ENCODE measurements at places on chromosomes 7 and 10.

GRCh38 chr10:99435986-99436638 lies 5.7 kb upstream of the GOT1 start:
- peak; percentile 52 for DNase-seq

DNA sequence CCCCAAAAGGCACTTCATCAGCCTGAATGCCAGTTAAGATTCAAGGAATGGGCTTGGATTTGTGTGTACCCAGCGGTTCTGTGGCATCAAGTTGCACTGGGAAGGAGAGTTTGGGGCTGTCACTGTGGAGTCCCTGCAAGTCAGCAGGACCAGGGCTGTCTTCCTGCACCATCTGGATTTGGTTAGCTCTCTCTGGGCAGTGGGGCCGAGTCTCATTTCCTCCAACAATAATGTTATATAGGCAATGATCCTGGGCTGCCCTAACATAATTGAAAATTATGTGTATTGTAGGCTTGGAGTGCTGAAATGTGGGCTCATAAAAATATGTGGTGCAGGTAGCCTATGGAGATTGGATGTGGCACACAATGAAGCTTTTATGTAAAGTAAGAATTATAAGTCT lies 87.2 kb downstream of the TCF7L2 start:
- DNase-seq = peak; percentile 50

DNA sequence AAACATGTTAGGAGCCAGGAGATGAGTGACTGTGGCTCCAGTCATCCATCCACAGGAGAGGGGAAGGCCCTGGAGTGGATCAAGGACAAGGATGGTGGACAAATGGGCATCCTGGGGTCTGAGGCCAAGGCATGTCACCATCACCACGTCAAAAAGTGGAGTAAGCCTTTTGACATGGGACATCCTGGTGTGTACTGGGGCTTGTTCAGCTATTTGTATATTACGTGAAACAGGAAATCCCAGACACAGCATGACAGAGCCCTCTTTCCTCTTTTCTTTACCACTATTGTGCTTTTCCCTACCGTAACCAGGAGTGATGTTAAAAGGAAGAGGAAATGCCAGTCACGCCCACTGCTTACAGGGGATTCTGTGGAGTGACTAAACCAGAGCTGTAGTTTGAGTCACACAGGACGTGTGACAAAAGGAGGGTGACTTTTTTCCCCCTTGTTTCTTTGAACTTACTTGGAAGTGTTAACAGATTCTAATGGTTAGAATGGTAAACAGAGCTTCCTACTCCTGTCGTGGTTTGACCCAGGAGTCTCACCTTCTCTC lies 15.4 kb downstream of the ACSL5 start:
- peak; percentile 13 for DNase-seq

DNA sequence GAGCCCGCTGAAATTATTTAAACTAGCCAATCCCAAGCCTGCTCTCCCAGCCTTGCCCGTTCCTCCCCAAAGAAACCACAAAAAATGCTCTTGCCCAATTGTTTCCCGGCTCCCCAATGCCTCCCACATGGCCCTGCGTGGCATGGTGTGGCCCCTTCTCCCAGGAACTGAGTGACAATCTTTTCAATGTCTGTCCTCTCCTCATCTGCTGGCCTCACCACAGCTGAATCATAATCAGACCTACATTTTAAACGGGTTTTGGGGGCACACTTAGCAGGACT lies 201.5 kb downstream of the PRPF18 start:
- no peak for DNase-seq

- DNase-seq = no peak
Observed at GRCh38 chr7:110061387-110061786, 1029.5 kb upstream of the LRRN3 start.

DNA sequence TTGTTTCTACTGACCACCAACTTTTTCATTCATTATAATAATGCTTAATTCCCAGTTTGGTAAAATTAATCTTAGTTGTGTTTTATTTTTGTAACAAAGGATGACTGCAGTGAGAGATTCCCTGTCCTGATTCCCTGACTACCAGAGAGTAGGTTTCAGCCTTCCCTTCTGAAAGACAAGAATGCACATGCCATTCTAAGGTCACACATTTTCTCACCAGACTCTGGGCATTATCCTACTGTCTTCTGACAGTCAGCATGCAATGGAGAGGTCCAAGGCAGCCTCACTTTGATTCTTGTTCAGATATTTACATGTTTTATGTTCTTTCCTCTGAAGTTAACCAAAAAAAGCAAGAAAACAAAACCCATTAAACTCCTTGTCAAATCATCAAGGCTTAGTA lies 372.7 kb upstream of the CDC14C start:
- no peak for DNase-seq

DNA sequence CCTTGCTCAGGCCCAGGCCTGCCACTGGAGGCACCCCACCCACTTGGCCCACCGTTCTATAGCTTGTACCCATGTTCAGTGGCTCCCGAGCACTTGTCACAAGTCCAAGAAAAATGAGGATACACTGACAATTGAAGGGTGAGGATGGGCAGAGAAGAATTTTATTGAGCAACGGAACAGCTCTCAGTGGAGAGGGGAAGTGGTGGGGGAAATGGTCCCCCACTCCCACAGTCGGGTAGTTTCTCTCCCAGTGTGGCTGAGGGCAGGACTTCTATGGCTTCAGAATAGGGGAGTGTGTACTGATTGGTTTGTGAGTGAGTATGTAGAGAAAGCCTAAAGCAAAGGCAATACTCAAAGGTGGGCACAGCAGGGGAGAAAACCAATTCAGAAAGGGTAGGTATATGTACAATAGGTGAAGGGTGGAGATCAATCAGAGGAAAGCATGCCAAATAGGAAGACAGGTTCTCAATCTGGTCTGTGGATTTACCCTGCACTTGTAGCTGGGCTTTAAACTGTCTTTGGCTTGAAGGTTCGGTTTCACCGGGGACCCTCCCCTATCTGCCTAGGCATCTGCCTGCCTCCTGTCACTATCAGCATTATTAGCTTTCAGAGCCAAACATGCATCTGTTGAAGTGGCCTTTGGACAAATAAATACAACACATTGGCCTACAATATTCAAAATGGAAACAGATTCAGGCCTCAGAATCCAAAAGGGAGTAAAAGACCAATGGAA lies 8.9 kb upstream of the TSPAN13 start:
- DNase-seq = no peak

DNA sequence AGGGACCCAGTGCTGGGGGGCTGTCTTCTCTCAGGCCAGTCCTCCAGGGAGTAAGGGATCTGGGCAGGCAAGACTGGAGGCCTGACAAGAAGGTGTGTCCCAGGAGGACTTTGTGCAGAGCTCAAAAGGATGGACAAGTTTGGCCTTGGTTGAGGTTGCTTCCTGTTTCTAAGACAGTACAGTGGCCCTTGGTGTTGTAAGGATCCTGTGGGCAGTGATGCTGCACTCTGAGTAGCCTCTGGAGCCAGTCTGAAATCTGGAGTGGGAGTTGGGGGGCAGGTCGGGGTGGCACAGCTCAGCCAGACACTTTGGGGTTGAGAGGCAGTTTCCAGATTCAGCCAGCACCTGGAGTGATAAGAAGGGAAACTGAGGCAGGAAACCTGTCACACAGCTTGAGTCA lies 139.2 kb upstream of the ZMIZ1 start:
- no peak for DNase-seq

- DNase-seq = no peak
Observed at GRCh38 chr10:71432956-71433767, 36.4 kb downstream of the CDH23 start.

DNA sequence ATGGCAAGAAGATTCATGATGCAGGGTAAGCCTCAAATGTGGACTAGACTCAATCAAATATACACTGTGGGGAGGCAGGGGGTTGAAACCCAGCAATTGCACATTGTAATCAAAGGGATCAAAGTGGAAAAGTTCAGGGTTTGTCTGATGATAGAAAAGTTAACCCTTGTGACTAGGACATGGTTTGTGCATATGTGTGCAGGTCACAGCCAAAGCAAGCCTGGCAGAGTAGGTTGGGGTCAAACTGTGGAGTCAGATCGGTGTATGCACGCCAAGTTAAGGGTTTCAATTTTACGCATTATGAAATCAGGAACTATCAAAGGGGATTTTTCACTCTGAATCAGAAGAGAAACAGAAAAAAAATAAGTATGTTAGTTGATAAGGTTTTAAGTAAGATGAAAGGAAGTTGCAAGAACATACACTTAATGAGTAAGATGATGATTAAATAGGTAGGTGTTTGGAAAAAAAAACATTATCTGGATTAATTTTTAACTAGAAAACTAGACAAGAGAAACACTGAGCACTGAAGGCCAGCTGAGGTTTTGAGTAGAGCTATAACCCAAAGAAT lies 188.3 kb downstream of the DGKB start:
- DNase-seq = no peak

- DNase-seq = no peak
Observed at GRCh38 chr7:118846977-118847376, 622.5 kb downstream of the ANKRD7 start.

- no peak for DNase-seq
Observed at GRCh38 chr10:130968511-130968910, 343.0 kb downstream of the TCERG1L start.

DNA sequence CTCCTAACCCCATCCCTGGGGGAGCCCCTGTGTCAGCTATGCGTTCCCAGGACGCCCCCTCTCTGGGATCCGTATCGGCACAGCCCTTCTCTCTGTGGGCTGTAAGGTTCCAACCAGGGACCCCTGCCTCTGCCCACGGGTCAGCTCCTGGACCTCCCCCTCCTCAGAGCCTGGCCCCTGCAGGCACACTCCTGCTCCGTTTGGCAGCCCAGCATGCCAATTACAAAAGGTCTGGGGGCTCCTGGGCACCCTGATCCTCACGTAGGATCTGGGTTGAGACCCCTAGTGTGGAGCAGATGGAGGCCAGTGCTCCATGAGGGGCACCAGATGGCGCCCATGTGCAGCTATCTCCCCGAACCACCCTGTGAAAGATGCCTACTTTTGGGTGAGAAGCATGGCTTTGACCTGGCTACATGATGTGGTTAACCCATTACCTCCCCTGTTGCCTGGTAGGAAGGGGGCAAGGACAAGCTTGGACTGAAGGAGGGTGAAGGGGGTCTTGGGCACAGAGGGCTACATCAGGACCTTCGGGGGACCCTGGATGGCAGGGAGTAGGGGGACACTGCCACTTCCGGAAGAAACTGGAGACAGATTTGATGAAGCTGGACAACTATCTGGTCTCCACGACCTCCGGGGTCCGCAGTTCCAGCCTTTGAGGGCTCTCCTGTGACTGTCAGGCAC lies 9.0 kb downstream of the TACR2 start:
- DNase-seq = no peak

GRCh38 chr7:159068893-159069448 lies 75.7 kb downstream of the VIPR2 start:
- DNase-seq = no peak

- no peak for DNase-seq
Observed at GRCh38 chr7:47427051-47427643, 154.8 kb downstream of the TNS3 start.

DNA sequence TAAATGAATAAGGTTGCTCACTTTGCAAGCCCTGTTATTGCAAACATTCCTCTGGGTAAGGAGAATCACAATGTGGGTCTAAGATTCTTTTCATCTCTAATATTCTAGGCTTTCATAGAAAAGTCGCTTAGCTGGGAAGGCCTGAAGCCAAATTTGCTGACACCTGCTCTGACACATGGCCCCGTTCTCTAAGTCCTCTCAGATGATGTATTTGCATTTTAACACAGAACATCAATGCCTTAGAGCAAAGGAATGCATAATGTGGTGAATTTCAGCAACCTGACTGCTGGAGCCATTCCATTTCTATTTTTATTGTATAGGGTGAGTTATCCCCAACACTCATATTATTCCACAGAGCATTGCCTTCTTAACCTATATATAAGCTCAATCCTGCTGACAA lies 682.1 kb upstream of the NRP1 start:
- peak; percentile 66 for DNase-seq

GRCh38 chr7:68176974-68177373 lies 1180.3 kb downstream of the TYW1 start:
- peak; percentile 87 for DNase-seq

DNA sequence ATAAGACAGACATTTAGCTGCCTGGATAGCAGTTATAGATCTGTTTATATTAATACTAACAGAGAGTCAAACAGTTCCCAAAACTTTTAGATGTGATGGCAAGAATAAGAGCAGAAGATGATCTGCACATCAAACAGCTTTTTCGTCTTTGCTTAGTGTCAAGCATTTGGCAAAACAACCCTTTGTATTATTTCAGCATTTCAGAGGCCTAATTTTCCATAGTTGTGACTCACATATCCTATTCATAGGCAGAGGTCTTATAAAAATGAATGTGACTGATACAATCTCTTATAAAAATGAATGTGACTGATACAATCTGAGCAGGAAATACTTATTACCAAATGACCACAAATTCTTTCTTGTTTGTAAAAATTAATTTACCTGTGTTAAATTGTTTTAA lies 71.2 kb downstream of the LRRTM3 start:
- DNase-seq = no peak

- peak; percentile 50 for DNase-seq
Observed at GRCh38 chr7:16982640-16983350, 101.0 kb upstream of the AGR3 start.

DNA sequence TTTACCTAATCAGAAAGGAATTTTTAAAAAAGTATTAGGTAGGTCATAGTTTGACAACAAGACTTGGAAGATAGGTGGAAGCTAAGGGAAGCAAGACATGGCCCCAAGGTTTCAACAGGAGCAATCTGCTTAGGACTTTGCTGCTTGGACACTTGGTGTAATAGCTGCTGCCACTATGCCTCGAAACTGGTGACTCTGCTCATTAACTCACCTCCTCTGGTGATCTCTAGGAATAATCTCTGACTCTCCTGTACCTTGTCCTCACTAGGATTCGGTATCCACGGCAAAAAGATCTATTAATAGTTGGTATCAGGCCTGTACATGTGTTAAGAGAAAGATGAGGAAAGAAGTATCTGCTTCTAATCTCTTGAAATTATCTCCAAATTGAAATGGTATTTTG lies 53.1 kb downstream of the PTEN start:
- DNase-seq = no peak

DNA sequence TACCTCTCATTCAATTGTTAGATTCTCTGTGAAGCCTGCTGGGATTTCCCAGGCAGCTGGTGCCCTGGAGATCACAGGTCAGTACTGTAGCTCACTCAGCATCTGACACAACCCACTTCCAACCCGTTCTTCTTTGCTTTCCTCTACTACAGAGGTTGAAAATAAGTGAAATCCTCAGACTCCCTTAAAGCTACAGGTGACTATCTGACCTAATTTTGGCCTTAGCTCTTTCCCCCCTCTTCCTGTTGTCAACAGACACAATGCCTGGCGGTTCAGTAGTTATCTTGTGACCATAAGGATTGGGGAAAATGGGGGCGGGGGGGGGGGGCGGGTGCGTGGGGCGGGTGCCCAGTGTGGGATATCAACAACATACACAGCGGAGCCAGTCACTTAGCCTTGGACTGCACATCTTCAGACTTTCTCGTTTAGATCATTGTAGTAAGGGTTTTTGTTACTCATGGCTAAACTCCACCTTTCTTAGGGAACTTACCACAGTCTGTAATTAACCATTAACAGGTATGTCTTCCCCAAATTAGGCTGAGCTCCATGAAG lies 37.8 kb downstream of the MTPN start:
- DNase-seq = no peak

DNA sequence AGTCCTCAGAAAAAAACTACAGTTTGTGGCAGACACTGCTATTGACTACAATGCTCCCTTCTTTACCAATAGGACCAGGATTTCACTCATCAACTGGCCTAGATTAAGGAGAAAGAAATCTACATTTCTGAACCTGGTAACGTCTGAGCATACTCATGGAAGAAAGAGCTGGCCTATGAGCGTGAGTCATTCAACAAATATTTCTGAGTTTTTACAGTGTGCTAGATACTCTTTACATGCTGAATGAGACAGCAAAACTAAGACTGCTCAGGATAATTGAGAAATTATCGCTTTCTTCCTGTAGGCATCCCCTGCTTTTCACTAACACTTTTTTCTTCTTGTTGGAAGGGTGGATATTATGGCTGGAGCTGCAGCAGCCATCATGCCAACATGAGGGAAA lies 609.7 kb downstream of the TNS3 start:
- DNase-seq = peak; percentile 83
